NCI-H2029 treated with DMSO at 0.1 percent for 48 hours (cell line): ENCODE measurements at places on chromosomes 16 and 17.

DNA sequence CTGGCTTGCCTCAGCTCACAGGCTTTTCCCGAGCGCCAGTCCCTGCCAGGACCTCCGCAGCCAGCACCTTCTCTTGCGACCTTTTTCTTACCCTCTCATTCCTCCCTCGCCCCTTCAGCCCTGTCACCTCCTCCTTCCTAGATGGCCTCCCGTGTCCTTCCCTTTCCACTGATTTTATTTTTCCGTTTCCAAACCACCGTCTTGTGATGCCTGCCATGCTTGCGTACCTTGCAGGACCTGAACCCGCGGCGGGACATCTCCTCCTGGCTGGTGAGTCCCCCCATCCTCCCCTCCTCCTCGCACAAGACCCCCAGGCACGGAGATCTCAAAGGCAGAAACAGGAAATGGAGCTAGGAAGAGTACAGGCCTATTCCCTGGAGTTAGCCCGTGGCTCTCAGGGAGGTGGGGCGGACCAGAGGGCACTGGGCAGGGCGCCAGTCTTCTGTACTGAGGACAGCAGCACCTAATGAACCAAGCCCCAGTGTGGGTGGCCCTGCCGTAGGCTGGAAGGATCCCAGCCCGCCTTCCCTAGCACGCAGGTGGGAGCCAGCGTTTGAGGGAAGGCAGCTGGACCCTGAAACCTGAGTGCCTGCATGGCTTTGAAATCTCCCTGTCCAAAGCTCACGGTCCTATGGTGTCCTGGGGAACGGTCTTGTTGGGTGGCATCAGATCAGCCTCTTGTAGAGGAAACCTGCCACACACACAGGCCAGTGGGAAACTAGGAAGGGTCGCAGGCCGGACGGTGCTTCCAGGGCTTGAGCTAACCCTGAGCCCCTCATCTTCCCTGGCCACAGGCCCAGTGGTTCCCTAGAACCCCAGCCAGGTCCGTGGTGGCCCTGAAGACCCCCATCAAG is 612 bp downstream of the CISD3 start:
- DNase-seq = peak; percentile 67

- DNase-seq = no peak
Observed at GRCh38 chr16:50300942-50301625, 34.7 kb downstream of the ADCY7 start.

- no peak for DNase-seq
Observed at GRCh38 chr16:65617421-65617820, 495.6 kb upstream of the CDH11 start.

DNA sequence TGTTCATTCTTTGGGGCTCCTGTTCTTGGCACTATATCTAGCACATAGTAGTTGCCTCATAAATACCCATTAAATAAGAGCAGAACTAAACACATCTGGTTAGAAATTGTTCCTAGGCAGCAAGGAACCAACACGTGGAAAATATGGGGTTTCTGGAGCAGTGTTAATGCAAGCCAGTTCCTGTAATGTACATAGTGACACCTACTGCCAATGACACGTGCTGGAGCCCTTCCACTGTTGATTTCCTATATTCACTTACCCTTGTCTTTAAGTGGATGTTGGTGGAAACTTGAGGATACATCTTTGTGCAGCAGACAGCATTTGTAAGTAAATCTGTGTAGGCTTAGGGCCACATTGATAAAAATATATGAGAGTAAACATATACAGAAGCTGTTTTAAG is 1.6 kb upstream of the IRF8 start:
- DNase-seq = no peak

- DNase-seq = peak; percentile 31
Observed at GRCh38 chr17:38628441-38628840, 22.7 kb upstream of the SRCIN1 start.

DNA sequence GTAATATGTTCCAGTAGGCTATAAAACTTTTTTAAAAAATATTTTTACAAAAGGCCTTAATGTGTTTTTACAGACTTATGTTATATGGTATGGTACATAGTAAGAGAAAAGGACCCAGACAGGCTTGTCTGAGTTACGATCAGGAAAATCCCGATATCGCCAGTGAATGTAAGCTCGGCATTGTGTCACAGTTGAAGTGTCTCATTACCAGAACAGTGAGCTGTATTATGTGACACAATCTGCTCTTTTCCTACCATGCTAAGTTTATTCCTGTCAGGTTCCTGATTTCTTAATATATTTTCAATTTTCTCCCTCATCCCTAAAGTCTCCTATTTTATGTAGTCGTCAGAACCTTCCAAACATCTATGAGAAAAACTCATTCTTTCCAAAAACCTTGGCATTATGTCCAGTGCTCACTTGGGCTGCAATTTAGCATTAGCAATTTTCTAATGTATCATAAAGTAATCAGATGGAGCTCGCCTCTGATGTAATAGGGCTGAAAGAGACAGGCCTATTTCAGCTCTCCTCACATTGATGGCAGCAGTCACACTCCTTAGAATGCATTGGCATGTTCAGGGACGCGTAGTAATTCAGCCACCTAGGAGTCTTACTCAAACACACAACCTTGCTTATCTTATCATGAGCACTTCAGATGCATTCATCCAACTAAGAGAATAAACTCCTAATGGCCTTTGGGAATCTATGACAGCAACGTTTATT is 147.6 kb upstream of the NOG start:
- no peak for DNase-seq

- DNase-seq = no peak
Observed at GRCh38 chr16:26442321-26442720, 624.4 kb upstream of the C16orf82 start.

DNA sequence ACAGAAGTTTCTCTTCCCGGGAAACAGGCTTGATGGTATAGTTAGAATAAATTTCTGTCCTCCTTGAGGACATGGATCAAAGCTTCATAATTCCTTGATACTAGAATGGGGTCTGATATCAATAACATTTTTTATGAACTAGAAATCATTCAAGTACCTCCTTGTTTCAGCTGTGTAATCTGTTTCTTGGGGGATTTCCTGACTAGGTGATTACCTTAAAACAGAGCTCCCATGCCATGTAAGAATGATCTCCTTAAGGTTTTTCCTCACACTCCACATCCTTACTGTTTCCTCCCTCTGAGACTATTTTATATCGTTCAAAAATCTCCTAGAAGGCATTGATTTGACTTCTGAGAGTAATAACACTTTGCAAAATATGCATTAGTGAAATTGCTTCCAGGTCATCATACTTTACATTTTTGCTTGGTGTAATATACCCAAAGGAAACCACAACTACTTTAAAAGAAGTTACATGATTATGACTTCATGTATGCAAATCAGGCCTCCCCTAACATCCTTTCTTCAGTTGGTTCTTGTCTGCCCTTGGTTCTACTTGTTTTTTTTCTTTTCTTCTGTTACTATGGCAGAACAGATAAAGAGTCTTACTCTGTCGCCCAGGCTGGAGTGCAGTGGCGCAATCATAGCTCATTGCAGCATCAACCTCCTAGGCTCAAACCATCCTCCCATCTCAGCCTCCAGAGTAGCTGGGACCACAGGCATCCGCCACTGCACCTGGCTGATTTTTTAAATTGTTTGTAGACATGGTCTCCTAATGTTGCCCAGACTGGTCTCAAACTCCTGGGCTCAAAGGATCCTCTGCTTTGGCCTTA is 388.8 kb downstream of the ZFHX3 start:
- no peak for DNase-seq

DNA sequence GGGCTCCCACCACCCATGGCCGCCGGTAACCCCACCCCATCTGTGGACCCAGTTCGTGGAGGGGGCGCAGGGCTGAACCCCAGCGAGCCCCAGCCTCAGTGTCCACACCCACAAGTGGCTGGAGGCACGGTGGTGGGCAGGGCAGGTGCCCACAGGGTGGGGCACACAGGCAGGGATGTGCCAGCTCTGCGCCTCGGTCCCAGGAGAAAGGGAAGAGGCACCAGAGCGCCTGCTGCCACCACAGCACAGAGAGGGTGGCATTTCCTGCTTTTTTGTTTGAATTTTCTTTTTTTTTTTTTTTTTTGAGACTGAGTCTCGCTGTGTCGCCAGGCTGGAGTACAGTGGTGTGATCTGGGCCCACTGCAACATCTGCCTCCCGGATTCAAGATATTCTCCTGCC is 19.0 kb downstream of the ZFPM1 start:
- DNase-seq = no peak

GRCh38 chr17:71349908-71350600 is 770.8 kb upstream of the SOX9 start:
- DNase-seq = no peak

DNA sequence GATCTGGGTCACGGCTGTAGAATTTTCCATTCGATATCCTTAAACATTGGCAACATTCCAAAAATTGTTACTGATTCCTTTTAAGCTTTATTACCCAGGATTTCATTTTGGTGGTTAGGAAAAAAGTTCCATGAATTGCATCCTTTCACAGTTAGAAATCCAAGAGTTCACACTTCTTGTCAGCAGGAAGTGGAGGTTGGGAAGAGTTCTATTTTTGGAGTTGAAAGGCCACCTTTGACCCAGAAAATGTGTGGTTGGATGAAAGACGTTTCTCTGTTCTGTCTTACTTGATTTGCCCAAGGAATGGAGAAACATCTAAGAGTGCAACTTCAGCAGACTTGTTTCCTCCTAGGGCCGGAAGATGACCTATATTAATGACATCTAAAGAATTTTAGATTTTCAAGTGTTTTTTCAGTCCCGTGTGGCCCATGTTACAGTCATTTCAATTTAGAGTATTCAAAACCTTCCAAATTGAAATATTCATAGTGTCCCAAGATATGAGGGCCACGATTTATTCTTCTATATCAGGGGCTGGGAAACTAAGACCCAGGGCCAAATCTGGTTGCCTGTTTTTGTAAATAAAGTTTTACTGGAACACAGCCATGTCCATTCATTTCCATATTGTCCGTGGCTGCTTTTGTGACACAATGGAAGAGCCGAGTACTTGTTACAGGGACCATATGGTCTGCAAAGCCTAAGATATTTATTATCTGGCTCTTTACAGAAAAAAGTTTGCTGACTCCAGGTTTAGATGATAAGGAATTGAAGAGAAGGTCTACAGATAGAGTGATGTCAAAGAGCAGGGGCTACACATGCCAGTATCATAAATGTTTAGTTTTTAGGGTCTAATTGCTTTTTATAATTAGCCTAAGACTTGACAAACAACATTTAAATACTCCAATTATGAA is 50.2 kb downstream of the CDK5R1 start:
- DNase-seq = no peak

- no peak for DNase-seq
Observed at GRCh38 chr17:76376318-76377133, 7.9 kb upstream of the SPHK1 start.

GRCh38 chr17:74287031-74287602 is 13.1 kb downstream of the DNAI2 start:
- DNase-seq = no peak

DNA sequence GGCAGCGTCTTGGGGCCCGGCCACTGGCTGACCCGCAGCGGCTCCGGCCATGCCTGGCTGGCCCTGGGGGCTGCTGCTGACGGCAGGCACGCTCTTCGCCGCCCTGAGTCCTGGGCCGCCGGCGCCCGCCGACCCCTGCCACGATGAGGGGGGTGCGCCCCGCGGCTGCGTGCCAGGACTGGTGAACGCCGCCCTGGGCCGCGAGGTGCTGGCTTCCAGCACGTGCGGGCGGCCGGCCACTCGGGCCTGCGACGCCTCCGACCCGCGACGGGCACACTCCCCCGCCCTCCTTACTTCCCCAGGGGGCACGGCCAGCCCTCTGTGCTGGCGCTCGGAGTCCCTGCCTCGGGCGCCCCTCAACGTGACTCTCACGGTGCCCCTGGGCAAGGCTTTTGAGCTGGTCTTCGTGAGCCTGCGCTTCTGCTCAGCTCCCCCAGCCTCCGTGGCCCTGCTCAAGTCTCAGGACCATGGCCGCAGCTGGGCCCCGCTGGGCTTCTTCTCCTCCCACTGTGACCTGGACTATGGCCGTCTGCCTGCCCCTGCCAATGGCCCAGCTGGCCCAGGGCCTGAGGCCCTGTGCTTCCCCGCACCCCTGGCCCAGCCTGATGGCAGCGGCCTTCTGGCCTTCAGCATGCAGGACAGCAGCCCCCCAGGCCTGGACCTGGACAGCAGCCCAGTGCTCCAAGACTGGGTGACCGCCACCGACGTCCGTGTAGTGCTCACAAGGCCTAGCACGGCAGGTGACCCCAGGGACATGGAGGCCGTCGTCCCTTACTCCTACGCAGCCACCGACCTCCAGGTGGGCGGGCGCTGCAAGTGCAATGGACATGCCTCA is 773 bp downstream of the NTN3 start:
- DNase-seq = no peak

DNA sequence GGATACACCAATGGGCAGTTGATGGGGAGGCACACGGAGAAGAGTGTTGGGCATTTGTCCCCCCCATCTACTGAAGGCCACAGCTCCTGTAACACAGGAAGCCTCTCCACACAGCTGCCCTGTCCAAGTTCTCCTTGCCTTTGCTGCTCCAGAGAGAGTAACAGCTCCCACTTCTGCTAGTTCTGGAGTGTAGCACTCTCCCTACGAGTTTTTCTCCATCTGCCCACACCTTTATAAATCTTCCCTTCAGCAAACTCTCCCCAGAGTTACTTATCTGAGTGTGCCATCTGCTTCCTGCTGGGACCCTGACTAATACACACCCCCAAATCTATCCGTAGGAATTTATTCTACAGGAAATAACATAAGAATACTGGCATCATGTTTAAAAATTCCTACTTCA is 42.6 kb upstream of the ERN1 start:
- no peak for DNase-seq

DNA sequence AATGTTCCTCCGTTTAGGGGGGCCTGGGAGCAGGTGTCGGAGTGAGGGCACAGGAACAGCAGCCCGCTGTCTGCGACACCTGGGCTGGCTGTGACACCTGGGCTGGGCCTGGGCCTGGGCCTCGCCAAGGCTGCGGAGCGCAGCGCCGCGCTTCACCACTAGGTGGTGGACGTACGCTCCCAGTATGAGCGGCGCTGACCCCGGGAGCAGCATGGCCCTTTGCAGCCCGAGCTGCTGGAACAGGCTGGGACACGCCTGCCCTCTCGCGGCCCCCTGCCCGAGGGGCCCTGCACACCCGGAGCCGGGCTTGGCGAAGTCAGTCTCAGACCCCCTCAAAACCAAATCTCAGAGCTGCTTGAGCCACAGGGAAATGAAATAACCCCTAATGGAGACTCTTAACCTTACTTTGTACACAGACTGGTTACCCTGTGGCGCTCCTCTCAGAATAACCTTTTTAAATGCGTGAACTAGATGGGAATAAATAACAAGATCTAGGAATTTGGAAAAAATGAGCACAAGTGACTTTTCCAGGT is 38.6 kb upstream of the FA2H start:
- peak; percentile 17 for DNase-seq

- no peak for DNase-seq
Observed at GRCh38 chr16:83835586-83836566, 28.1 kb downstream of the HSBP1 start.

- no peak for DNase-seq
Observed at GRCh38 chr17:417691-418420, 65.2 kb upstream of the RPH3AL start.

GRCh38 chr17:2264067-2264860 is 39.3 kb downstream of the SMG6 start:
- no peak for DNase-seq

DNA sequence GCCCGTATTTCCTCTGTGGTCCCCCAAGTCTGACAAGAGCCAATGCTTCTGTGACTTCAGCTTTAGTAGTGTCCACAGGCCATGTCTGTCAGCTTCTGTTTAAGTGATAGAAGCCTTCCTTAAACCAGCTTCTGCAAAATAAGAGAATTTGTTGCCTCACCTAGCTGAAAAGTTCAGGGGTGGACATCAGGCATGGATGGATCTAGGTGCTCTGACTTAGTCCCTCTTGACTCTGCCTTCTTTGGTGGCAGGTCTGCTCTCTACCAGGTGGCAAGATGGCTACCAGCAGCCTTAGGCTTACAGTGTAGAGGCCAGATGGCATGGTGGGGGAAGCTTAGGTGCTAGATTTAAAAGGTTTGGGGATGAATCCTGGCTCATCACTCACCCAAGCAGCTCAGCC is 33.7 kb downstream of the KATNIP start:
- DNase-seq = no peak
